Eye (tissue), 1 donor: ENCODE measurements at places on chromosomes 11 and 22.

- DNase-seq, result no peak
Measured at GRCh38 chr22:50439871-50440331, 34.9 kb downstream of the SBF1 start.

DNA sequence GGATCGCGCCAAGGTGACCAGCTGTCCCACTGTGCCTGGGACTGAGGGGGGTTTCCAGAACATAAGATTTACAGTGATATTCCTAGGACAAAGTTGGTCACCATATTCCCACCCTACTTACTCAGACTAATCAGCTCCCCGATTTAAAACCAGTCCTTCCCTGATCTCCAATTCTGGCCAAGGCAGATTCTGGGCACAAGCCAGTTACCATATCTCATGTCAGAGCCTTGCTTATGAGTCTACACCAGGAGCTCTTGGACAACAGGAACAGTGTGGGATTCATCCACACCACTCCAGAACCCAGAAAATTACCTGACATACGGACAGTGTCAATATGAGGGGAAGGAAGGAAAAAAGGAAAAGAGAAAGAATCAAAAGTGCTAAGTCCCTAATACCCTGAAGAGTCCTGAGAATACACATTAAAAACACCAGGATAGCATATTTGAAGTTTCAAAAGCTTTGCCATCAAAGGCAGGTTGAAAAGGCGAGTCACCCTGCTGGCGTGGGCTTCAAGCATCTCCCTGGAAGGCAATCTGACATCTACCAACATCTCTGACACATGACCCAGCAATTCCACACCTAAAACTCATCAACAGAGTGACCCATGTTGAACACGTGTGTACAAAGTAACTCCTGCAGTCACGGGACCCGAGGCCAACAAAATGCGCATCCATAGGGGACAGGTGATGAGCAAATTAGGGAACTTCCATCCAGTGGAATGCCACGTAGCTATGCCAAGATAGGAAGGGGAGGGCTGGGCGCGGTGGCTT, 8.0 kb upstream of the IL2RB start:
- no peak for DNase-seq

DNA sequence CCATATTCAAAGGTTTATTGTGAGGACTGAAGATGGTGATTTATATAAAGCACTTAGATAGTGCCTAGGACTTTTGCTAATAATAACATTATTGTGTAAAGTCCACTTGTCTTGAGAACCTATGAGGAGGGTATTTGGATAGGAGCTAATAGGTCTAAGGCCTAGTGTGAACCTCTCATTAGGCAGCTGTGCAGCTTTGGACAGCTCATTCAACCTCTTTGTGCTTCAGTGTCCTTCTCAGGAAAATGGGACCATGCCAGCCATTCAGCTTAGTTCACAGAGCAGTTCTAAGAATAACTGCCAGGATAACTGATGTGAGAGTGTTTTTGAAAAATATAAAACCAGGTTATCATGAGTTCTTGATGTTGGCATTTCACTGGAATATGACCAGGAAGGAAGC, 56.2 kb downstream of the NAV2 start:
- DNase-seq, result no peak

- DNase-seq, result no peak
Measured at GRCh38 chr11:112179601-112180000, 4.3 kb downstream of the BCO2 start.

DNA sequence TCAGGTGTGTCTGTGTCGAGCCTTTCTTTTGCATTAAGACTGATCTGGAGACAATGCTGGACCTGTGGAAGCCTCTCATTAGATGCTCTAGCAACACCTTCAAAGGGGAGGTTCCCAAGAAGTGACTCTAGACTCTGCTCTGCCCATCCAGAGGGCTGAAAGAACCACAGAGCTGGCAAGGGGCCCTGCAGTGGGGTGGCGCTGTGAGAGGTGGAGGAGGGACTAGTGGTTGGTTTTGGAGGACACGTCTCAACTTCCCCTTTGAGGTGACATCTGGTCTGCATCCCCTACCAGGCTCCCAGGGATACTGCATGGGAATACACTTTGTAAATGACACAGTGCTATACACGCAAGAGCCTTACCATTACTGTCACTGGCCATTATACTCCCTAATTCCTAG, 34.2 kb upstream of the SYT13 start:
- no peak for DNase-seq

GRCh38 chr11:128549256-128549944, 38.0 kb downstream of the ETS1 start:
- DNase-seq, result peak; percentile 34

DNA sequence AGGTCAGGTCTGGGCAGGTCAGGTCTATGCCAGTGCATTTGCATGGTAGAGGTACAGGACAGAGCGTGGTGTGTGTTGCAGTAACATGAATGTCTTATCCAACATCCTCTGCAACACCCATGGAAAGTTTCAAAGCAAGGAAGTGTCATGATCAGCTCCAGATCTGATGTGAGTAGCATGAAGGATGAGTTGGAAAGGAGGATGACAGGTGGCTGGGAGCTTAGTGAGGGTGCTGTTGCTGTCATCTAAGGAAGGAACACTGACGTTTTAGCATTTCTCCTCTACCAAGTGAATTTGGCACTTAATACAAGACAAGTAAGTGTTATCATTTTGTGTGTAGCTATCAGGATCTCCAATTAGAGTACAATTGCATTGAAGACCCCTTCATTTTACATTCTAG, 65.1 kb downstream of the GRK3 start:
- DNase-seq, result no peak

GRCh38 chr11:62401356-62401755, 17.5 kb upstream of the SCGB1A1 start:
- DNase-seq, result no peak

DNA sequence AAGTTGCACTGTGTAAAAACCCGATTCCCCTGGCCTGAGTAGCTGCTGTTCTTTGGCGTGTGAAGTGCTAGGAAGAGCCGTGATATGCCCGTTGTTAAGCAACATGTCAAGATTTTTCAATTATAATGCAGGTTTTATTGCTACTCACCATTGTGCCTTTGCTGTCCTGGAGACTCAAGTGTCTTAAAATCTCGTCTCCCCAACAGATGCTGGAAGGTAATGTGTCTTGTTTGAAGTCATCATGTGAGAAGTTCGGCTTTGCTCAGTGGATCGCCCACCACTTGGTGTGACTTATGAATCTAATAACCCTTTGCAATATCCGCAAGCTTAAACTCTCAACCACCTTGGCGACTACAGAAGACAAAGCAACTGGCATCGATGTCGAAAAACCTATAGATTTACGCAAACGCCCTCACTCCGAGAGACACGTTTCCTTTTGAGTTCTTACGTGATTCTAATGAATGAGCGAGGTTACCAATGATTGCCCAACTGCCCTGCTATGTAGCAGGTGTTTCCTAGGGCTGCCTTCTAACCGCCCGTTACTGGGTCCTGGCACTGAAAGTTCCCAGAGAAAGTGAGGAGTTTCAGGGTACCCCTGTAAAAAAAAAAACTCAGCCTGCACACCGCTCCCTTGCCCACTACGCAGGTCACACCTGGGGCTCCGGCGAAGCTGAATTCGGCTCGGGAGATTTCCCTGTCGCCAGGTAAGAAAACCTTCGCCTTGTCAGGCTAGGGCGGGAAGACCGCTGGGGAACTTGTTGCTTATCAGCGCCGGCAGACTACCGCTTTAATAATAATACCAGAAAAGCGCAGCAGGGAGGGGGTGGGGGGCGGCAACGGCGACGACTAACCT, 21.2 kb upstream of the BDNF start:
- peak; percentile 21 for DNase-seq

DNA sequence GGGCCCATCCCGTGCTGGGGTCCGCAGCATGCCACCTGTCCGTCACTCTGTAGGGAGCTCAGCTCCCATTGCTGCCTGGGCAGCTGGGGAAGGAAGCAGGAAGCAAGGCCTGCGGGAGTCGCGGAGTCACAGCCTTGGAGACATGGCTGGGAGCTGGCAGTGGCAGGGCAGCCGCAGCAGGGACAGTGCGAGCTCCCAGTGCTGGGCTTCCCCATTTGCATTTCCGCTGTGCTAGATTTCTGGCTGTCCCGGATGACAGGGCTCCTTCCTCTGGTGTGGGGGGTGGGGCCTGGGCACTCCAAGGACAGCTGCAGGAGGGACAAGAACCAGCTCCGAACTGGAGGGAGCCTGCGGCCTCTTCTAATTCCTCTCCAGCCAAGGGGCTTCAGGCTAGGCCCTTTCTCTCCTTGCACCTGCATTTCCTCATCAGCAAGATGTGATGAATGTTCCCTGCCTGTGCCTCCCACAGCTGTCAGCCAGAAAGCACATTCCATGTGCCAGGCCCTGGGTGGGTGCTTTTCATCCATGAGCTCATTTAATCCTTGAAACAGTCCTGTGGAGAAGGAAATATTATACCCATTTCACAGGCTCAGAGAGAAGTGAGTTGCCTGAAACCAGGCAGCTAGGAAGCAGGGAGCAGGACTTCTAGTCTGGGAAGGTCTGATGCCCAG, 48.0 kb downstream of the MYO7A start:
- no peak for DNase-seq

DNA sequence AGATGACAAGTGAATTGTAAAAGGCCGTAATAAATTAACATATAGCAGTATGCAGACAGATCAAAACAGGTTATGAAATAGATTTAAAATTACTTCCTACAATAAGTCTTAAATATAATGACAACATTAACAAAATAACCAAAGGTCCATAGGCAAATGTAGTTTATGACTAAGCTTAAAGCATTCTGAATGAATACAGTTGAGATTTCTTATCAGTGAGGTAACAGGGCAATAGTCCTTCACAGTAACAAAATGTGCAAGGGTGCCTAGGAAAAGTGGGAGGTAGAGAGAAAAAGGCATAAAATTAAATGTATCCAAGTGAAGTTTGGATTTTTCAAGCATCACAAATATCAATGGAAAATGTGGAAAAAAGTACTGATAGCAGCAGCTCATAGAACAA, 20.9 kb upstream of the P4HA3 start:
- DNase-seq, result no peak

DNA sequence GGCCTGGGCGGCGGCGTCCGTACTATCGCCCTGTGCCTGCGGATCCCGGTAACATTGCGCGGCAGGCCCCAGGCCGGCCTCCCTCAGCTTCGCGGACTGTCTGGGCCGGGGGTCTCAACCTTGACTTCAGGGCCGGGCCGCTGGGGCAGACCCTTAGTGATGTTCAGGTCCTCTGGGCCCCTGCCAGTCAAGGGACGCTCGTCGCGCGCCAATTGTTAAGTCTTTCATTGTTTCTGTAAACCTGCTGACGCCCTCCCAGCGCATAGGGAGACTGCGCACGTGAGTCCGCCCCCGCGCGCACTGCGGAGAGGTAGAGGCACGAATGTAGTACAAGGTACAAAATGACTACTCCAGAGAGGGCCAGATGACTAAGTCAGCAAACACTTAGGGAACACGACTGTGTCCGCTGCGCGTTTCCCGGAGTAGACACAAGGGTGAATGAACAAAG, 451 bp upstream of the HDHD5 start:
- no peak for DNase-seq

DNA sequence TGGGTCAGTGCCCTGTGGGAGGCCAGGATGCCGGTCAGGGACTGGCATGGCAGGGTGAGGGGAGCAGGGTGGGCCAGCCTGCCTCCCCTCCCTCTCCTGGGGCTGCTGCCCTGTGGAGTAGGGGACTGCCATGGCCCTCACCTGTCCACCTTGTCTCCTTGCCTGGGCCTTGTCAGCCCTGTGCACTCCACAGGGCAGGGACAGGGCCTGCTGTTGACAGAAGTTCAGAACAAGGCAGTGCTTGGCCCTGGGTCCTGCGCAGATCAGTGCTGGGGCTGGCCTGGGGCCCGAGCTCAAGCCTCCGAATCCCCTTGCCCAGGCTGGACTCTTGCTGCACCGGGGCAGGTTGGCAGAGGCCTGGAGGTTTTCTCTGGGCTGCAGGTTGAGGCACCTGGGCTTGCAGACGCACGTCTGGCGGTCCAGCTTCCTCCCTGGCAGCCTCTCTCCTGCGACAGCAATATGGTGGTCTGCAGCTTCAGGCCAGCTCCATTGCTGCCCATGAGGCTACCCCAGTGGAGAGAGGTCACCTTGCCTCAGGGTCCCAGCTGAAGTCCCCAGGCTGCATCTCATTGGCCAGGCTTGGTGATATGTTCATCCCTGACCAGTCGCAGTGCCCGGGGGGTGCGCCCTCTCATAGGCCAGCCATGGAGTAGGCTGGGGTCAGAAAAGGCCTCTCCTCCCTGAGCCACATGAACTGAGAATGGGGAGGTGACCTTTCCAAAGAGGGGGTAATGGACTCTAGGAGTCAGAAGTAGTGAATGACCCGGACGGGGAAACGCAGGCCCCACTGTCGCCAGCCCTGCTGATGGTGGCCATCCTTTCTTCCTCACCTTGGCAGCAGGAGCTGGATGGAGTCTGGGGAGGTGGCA, 21.5 kb upstream of the CHKA start:
- DNase-seq, result no peak

DNA sequence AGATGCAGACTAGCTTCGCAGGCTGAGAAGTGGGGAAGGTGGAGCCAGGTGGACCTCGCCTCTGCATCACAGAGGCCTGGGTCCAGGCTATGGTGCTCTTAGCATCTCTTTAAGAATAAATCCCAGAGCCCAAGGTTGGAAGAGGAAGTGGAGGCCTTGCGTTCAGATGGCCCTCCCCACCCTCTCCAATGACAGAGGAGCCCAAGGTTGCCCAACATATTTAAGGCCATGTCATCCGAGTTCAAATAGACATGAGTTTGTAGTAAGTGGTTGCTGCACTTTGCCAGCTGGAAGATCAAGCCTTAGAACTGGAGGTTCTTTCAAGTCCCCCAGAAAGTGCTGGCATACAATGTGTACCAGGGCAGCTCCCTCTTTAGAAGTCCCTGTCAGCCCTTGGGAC, 47.1 kb upstream of the HORMAD2 start:
- DNase-seq, result no peak

- no peak for DNase-seq
Measured at GRCh38 chr22:17807578-17808410, 33.5 kb upstream of the BID start.

DNA sequence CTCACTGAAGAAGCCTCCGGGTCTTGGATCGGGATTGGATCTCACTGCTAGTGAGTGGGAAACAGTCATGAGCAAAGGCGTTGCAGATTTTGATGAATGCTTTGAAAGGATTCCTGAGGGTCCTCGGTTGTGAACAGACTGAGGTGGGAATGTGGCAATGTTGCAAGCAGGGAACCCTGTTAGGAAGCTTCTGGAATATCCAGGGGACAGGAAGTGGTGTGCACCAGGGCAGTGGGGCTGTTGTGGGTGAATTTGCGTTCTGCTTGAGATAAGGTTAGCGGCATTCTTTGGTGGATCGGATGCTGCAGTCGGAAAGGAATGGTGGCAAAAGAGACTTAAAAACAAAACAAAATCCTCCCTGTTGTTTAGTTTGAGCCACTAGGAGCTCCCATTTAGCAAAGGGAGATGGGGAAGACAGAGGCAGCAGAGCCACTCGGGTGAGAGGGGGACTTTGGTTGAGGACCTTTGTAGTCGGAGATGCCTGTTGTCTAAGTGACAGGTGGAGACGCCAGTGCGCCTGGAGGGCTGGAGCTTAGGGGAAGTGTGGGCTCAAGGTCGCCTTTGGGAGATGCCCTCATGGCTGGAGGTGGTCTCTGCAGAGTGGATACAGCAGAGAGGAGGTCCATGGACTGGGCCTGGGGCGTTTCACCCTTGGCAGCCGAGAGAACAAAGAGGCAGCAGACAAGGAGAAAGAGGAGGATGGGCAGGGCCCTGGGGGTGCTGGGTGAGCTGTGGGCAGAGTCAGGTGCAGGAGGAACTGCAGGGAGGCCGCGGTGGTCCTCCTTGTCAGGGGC, 37.6 kb downstream of the CSF2RB start:
- DNase-seq, result no peak

- peak; percentile 92 for DNase-seq
Measured at GRCh38 chr11:59158206-59159068, 13.5 kb upstream of the DTX4 start.
